ENCODE measurements at places on chromosomes 7 and 10.

GRCh38 chr10:56537984-56538383, 176.9 kb upstream of the ZWINT start:
- DNase-seq: no peak

- no peak for DNase-seq
Measured at GRCh38 chr10:112803961-112804401, 146.1 kb upstream of the TCF7L2 start.

- DNase-seq: no peak
Measured at GRCh38 chr10:47094126-47094525, 182.9 kb downstream of the PTPN20 start.

- DNase-seq: no peak
Measured at GRCh38 chr10:69239136-69239535, 19.0 kb downstream of the HKDC1 start.

DNA sequence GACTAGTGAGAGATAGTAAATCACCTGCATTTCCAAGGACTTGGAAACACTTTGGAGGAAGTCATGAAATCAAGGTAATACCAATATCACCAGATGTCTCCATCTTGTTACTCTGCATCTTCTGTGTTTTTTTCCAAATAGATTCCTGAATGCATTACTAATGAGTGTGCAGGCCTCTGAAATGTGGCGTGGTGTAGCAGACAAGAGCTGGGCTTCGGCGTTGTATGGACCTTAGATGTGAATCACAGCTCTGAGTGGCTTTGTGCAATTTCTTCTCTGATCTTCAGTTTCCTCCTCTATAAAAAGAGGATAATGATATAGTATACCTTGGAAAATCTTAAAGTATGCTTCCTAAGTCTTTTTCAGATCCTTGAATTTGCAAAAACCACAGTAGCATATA, 9.6 kb upstream of the MYPN start:
- no peak for DNase-seq

- no peak for DNase-seq
Measured at GRCh38 chr10:84613336-84614021, 285.1 kb downstream of the CCSER2 start.

- DNase-seq: no peak
Measured at GRCh38 chr7:7504910-7505704, 30.6 kb downstream of the COL28A1 start.

DNA sequence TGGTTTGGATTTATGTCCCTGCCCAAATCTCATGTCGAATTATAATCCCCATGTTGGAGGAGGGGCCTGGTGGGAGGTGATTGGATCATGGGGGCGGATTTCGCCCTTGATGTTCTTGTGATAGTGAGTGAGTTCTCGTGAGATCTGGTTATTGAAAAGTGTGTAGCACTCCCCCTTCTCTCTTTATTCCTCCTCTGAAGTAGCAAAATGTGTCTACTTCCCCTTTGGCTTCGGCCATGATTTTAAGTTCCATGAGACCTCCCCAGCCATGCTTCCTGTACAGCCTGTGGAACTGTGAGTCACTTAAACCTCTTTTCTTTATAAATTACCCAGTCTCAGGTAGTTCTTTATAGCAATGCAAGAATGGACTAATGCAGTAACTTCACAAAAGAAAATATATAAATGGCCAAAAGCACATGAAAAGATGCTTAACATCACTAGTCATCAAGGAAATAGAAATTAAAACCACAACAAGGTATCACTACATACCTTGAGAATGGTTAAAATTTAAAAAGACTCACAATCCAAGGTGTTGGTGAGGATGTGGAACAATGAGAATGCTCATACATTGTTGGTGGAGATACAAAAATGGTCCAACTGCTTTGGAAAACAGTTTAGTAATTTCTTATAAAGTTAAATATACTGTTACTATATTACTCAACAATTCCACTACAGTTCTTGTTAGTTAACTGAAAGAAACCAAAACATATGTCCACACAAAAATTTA, 218.7 kb downstream of the SNX10 start:
- DNase-seq: no peak

- DNase-seq: no peak
Measured at GRCh38 chr7:141013345-141013715, 1.4 kb downstream of the MRPS33 start.

- no peak for DNase-seq
Measured at GRCh38 chr10:106765241-106765754, 399.2 kb downstream of the SORCS1 start.

- DNase-seq: no peak
Measured at GRCh38 chr10:34183016-34183796, 631.9 kb downstream of the PARD3 start.

DNA sequence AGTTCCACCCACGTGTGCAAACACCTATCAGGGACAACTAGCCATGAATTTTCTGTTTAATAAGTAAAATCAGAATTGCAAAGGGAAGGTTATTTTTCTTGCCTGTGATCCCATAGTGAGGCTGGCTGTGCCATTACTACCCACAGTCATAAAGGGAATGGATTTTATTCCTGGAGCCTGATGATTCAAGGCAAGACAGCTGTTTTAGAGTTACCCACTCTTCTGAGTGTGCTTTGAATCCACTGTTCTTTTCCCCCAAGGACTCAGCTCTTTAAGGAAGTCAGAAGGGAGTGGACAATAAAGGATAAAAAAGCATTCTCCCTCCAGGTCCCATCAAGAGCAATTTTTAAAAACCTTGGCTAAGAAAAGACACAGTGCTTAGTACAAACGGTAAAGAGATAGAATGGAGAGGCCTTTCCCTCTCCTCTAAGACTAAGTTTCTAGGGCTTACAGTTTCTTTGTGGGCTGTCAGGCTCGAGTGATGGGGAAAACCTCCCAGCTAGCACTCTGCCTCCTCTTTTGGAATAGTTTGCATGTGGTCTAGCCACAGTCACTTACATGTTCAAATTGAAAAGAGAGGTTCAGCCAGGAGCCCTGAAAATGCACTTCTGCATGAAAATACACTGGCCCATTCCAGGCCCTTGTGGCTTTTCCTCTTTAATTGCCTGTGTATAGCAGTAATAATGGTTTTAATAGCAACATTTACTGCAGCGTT, 5.1 kb upstream of the LRRC4 start:
- no peak for DNase-seq

DNA sequence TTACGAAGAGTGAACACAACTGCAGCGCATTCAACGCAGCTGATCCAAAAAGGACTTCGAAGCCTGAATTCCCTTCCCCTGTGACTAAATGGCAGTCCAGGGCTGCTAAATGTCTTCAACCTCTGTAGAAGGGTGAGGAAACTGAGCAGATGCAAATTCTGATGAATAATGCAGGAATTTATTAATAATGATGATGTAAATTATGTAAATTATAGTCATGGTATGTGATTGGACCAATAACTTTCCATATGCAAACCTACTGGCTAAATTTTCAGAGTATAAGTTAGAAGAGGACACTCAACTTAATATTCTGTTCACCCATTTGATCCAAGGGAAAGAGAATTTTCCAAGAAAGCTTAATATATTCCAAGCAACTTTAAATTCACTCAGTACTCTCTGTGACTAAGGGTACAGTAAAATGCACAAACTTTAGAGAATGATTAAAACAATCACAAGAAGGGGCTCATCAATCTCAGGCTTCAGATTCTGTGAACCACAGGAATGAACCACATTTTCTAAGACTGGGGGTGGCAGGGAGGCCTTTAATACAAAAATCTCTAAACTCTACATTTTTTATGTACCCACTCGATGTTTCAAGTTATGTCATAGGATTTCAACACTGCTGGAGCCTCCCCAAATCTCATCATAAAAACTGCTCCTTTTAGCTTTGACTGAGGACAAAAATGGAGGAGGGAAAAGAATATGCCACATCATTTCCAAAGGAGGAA, 3.5 kb downstream of the FGFR2 start:
- DNase-seq: no peak

DNA sequence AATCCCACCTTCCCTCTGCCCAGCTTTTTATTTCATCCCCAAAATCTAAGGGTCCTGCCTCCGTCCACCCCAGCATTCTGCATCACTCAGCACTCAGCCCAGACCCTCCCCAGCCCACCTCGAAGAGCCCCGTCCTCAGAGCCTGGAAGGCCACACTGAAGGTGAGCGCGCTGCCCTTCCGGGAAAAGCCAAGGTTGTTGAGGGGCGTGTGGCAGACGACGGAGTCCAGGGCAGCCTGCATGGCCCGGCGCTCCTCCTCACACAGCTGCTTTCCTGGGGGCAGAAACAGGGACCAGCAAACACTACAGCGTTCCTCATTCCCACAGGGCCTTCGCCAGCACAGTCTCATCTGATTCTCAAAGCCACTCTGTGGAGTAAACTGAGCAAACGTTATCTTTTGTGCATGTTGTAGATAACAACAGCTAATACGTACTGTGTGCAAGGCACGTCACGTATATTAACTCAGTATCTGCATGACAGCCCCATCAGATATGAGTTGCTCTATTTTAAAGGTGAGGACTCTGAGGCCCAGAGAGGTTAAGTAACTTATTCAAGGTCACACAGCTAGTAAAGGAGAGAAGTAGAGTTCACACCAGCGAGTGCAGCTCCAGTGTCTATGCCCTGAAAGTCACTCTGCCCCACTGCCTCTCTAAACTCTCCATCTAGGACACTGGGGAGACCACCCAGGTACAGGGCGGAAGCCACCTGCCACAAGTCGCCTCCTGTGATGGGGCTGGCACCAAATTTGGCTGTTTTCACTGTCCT, 2.8 kb downstream of the TRAPPC14 start:
- DNase-seq: no peak

DNA sequence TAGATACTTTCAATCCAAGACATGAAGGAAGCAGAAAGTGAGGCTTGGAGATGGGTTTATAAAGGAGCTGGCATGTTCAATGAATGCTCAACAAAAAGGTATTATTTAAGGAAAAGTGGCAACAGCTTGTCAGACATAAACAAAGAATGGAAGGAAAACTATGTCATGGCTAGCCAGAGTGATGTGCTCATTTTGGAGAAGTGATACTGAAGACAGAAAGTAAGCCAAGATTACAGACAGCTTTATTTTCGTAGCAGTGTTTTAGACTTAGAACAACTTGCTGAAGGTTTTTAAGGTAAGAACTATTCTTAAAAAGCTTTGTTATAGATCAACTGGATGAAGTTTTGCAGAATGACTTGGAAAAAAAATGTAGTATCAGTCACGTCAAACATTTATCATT, 160.5 kb upstream of the FERD3L start:
- no peak for DNase-seq

DNA sequence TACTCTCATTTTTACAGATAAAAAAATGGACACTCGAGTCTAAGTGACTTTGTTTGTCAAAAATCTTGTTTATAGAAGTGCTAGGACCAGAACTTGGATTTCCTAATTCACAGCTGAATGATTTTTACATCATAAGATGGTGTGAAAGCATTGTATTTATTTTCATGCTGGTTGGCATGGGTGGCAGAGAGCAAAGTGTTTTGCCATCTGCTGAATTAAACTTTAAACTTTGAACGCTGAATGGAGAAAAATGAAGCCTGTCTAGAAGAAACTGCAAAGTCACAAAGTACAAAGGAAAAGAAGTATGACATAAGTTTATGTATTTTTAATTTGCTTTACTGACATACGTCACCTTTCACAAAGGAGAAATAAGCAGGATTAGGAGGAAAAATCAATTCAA, 142.0 kb downstream of the NRBF2 start:
- DNase-seq: no peak

DNA sequence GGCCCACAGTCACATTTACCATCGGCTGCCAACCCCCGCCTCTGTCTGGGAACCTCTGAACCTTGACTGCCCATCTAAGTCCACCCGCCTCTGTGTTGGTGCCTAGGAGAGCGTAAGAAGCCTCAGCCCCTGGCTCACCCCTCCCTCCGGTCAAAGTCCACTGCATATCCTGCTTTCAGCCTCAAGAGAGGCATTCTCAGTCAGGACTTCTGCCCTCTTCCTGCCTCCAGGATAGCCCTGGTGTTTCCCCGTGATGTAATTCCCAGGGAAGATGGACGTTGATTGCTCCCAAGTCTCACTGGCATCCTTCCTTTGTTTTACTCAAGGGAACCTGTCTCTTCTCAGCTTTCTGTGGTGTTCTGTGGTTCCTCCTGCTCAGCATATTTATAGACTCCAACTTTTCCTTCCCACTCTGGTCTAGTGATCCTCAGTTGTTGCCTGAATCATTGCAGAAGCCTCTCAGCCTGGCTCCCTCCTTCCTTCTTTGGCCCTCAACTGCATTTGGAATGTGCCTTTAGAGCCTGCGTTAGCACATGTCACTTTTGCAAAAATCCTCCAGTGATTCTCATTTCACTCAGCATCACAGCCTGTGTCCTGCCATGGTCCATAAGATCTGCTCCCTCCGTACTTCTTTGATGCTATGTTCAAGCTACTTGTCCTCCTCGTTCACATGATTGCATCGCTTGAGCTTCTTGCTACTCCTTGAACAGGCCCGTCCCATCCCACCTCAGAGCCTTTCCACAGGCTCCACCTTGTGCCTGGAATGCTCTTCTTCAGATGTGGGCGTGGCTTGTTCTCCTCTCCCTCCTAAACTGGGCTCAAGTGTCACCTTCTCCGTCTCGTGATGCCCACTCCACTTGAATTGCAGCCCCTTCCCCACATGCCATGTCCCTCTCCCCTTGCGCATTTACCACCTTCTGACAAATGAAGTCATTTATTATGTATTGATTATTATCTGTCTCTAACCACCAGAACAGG, 124.2 kb downstream of the PLPP4 start:
- DNase-seq: no peak

- no peak for DNase-seq
Measured at GRCh38 chr7:157674027-157674714, 337.4 kb downstream of the DNAJB6 start.

DNA sequence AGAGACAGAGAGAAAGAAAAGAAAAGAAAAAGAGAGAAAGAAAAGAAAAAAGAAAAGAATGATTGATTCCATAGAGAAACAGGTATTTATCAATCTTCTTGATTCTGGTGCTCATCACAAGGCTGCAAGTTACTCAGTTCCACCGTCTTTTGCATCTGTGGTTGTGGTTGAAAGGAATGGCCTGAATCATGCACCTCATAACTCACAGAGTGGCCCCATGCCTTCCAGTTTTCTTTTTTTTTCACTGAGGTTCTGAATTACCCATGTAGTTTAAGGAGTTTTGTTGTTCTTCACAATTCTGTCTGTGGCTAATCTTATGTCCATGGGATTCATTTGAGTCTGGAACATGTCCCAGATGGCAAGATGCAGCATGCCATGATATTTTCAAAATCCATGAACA, 156.0 kb downstream of the ZNF33B start:
- DNase-seq: no peak

DNA sequence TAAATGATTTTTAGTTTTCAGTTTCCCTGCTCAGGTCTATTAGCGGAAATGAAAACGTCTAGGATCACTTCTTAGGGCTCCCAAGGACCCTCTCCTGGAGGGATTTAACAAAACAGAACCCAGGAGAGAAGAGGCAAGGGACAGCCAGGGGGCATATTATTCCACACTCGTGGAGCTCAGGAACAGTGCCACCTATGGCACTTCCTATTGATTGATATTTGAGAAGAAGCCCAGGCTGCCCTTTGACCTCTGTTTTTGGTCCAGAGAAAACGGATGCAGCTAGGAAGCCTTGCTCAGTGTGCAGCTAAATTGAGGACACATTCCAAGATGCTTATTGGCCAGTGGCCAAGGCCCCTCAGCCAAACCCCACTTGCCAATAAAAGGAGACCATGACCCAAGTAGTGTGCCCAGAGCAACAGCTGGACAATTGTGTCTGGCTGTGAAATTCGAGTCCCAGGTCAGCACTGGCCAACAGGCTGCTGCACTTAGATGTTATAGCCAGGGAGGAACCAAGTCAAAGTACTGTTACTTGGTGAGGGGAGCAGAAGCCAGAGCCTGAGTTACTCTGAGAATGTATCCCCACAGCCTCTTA, 24.0 kb upstream of the GPNMB start:
- DNase-seq: no peak

GRCh38 chr10:121592155-121592890, 5.9 kb downstream of the FGFR2 start:
- DNase-seq: no peak

GRCh38 chr7:119270045-119270464, 1002.9 kb upstream of the KCND2 start:
- DNase-seq: no peak

Measured in effector CD4-positive, alpha-beta T cell (primary cell).